ENCODE measurements at places on chromosomes 5 and 9.

GRCh38 chr9:123426406-123426805 lies 70.4 kb downstream of the CRB2 start:
- DNase-seq = no peak

GRCh38 chr9:80720579-80720978 lies 968.8 kb downstream of the TLE1 start:
- DNase-seq = no peak

DNA sequence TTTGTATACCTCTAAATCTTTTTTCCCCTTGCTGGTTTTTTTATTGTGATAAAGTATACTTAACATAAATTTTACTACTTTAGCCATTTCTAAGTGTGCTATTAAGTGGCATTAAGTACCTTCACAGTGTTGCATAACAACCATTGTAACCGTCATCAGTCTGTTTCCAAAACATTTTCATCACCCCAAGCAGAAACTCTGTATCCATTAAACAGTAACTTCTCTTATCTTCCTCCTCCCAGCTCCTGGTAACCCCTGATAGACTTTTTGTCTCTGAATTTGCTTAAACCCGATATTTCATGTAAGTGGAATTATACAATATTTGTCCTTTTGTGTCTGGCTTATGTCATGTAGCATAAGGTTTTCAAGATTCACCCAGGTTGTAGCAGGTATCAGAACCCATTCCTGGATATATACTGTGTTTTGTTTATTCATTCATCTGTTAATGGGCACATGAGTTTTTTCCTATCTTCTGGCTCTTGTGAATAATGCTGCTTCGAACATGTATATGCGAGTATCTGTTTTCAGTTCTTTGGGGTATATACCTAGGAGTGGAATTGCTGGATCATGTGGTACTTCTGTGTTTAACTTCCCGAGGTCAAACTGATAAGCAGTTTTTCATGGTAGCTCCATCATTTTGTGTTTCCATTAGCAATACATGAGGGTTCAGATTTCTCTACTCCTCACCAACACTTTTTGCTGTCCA lies 66.4 kb downstream of the EHMT1 start:
- no peak for DNase-seq

- no peak for DNase-seq
These were observed 53.5 kb upstream of the GRIN3A start for GRCh38 chr9:101791938-101792337.

DNA sequence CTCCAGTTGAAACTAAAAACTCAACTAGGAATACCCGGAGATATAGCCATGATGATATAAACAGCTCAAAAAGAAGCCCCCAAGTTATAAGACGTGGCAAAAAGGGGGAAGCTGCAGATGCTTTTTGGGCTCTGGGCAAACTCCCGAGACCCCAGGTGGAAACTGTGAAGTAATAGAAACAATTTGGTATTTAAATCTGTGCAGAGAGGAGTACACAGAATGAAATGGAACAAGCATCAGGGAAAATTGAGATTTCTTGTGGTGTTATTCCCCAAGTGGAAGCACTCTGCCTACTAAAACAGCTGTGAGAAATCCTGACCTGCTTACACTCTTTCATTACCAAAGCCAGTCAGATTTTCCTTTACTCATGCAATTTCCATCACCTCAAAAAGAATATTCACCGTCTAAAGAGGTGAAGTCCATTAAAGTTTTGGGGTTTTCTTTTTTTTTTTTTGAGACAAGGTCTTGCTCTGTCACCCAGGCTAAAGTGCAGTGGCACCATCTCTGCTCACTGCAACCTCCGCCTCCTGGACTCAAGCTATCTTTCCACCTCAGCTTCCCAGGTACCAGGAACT lies 23.5 kb downstream of the SAXO1 start:
- no peak for DNase-seq

DNA sequence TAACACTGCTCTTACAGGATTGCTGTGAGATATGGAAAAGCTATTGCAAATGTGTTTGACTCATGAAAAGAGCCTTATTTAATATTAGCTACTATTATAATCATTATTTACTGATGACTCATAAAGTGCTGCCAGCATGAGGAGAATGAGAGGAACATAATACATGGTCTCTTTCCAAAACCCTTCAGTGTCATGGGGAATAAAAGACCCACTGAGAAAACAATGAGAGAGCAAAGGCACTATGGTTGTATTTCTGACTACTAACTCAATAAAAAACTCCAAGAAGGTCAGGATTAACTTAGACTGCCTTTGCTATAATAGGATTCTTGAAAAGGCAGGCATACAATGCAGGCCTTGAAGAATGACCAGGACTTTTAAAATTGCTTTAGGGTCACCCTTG lies 633.5 kb downstream of the DTWD2 start:
- DNase-seq = no peak

All from activated gamma-delta T cell treated with anti-CD3 and anti-CD28 coated beads, Interleukin-2, amount 50 U/mL, for 16 hours (primary cell).